Activated CD4-positive, alpha-beta T cell treated with anti-CD3 and anti-CD28 coated beads, Interleukin-2, amount 50 U/mL, for 48 hours (primary cell): ENCODE measurements at places on chromosomes 13 and 19.
A peak's percentile ranks its signal among the peaks of the same experiment; 100 is the strongest.

DNA sequence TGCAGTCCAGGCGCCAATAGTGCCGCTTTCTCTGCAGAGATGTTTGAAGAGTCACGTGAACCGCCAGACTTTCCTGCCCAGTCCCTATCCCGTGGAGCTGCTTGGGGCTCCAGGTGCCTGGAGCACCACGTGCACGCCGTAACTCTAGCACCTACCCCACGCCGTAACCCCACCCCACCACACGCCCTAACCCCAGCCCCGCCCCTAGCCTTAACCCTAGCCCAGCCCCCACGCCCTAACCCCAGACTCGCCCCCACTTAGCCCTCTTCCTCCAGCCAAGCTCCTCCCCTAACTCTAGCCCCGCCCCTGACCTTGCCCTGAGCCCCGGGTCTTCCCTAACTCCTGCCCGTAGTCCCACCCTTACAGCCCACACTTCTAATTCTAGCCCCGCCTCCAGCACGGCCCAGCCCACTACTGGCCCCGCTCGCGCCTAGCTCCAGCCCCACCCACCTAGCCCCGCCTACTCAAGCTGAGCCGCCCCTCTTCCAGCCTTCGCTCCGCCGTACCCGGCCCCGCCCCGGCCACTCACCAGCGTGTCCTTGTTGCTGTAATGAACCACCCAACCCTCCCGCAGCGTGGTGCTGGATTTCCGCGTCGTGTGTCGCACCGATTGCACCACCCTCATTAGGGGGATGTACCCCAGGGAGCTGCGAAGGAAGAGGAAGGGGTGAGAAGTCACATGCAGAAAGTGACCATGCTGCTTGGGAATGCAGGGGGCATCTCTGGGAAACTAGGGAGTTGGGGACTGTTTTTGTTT lies 19.5 kb downstream of the PRKD2 start:
- peak; percentile 30 for DNase-seq

DNA sequence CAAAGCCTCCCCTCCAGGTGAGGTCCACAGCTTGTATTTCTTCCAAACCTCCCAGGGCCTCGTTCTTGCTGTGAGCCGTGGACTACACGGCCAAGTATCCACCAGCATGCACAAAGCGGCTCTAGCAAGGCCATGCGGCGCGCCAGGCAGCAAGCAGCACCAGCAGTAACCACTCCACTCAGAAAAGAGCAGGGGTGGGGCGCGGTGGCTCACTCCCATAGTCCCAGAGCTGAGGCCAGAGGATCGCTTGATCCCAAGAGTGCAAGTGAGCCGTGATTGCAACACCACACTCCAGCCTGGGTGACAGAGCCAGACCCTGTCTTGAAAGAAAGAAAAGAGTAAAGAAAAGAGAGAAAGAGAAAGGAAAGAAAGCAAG lies 4.7 kb downstream of the CCDC8 start:
- DNase-seq, result no peak

DNA sequence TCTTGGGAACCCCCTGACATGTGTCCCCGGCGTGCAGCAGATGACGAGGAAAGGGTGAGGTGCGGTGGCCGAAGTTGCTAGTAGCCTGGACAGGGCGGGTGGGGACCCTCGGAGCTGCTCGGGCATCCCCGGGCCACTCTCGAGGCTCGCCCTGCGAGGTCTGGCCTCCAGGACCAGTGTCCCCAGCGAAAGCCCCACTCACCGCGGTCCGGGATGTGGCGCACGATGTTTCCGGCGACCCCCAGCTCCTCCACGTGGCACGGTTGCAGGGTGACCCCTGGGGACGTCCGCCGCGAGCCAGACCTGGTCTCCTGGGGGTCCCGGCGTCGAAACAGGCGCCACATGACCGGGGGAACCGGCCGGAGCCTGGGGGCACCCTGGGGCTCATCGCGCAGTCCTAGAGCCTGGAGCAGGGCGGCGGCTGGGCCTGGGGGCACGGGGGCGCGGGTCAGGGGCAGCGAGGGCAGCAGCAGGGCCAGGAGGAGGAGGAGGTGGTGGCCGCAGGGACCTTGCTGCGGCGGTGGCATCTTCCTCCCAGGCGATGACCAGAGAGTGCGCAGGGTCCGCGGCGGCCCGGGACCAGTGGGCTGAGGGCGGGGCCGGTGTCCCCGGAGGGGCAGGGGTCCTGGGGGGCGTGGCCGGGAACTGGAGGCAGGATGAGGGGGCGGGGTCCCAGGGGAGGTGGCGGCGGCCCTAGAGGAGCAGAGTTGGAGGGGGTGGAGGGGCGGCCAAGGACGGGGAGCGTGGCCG lies 26.0 kb downstream of the CERS1 start:
- no peak for DNase-seq

DNA sequence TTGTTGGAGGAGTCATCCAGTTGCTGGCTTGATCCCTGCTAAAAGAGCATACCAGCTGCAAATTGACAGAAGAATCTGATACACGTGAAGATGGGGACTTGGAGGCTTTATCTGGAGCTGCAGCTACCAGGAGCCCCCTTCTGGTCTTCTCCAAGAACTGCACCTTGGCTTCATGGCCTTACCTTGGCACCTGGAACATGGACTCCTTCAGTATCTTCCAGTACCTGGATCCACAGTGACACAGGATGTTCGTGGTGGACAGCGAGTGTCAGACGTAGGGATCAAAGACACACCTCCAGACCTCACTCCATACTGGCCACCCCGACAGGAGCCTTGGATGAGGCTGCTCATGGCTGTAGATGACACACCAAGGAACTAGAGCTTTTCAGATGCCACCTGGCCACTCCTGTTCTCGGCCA lies 9.9 kb upstream of the ACSBG2 start:
- peak; percentile 63 for DNase-seq

- no peak for DNase-seq
Measured at GRCh38 chr19:31408460-31409124, 59.4 kb upstream of the TSHZ3 start.

DNA sequence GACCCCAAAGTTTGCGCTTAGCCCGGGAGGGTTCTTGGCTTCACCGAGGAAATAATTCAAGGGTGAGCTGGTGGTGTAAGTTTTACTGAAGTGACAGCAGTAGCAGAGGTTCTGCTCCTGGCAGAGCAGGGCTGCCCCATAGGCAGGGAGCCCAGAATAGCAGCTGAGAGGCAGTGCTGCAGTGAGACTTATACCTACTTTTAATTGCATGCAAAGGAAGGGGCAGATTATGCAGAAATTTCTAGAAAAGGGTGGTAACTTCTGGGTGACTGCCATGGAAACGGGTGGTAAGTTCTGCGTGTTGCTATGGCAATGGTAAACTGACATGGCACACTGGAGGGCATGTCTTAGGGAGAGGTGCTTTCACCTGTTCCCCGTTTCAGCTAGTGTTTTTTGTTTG lies 17.5 kb upstream of the CAMSAP3 start:
- DNase-seq, result no peak

DNA sequence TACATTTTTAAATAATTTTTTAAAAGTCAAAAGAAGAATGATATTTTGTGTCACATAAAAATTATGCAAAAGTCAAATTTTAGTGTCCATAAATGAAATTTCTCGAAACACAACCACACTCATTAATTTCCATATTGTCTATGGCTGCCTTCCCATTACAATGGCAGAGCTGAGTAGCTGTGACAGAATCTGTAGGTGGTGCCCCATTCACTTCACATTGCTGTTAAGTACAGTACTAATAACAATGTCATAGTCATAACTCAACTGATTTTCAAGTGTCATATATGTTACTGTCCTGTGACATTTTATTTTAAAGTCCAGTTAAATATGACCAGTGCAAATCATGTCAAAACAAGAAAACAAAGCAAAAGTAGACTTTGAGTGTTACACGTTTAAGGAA lies 114.3 kb downstream of the SPRY2 start:
- DNase-seq, result no peak

GRCh38 chr13:19782049-19782726 lies 557 bp downstream of the PSPC1 start:
- peak; percentile 66 for DNase-seq

DNA sequence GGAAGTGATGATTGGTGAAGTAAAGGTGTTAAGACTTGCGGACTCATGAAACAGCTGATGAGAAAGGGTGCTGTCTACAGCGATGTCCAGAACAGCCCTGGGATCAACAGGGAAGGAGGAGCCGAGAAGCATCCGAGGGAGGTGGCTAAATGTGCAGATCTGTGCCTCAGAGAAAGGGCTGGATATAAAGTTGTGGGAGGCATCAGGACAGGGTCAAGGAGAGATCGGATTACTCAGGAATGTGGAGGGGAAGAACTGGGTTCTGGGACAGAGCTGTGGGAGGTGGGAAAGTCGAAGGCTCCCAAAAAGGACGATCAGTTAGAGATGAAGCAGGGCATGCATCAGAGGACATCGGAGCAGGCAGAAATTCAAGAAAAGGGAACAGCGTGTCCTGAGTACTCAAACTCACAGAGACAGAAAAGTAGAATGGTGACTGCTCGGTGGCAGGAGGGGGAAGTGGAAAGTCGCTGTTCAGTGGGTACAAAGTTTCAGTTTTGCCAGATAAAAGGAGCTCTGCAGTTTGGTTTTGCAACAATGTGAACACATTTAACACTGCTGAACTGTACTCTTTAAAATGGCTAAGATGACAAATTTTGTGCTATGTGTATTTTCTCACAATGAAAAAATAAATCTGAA lies 1.9 kb downstream of the SIGLEC14 start:
- DNase-seq, result no peak

GRCh38 chr19:31096062-31096830 lies 253.0 kb downstream of the TSHZ3 start:
- no peak for DNase-seq

DNA sequence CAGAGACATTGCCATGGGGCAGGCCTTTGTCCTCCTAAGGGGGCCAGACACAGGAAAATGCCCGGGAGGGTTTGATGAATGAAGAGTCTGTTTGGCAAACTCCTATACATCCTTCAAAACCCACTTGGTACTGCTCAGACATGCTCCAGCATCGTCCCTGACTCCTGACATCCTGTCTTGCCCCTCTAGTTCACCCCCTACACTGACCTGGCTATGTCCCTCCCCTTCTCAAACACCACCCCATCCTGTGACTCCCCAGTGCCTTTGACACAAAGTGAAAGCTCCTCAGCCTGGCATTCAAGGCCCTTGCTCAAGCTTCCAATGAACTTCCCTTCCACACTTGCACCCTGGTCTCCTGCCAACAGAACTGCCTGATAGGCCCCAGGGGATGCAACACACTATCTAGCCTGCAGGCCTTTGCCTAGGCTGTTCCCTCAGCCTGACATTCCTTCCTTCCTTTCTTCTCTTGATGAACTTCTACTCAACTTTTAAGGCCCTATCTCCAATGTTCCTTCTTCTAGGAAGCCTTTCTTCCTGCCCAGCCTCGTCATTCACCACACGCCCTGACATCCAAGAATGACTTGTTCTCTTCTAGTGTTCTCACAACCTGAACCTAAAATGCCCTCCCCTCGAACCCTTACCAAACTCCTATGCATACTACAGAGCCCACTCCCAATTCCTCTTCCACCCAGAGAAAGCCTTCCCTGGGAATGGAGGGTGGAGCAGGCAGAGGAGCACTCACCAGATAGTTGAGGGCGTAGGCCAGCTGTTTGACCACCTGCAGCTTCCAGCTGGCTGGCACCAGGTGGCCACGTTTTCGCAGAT lies 12.4 kb downstream of the JAK3 start:
- DNase-seq, result no peak

DNA sequence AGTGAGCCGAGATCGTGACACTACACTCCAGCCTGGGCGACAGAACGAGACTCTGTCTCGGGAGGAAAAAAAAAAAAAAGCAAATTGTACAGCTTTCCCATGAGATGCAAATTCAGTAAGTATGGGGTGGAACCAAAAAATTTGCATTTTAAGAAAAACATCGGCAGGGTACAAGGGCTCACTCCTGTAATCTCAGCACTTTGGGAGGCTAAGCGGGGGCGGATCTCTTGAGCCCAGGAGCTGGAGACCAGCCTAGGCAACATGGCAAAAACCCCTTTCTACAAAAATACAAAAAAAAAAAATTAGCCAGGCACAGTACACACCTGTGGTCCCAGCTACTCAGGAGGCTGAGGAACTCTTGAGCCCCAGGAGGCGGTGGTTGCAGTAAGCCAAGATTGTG lies 91.2 kb downstream of the ELF1 start:
- no peak for DNase-seq

DNA sequence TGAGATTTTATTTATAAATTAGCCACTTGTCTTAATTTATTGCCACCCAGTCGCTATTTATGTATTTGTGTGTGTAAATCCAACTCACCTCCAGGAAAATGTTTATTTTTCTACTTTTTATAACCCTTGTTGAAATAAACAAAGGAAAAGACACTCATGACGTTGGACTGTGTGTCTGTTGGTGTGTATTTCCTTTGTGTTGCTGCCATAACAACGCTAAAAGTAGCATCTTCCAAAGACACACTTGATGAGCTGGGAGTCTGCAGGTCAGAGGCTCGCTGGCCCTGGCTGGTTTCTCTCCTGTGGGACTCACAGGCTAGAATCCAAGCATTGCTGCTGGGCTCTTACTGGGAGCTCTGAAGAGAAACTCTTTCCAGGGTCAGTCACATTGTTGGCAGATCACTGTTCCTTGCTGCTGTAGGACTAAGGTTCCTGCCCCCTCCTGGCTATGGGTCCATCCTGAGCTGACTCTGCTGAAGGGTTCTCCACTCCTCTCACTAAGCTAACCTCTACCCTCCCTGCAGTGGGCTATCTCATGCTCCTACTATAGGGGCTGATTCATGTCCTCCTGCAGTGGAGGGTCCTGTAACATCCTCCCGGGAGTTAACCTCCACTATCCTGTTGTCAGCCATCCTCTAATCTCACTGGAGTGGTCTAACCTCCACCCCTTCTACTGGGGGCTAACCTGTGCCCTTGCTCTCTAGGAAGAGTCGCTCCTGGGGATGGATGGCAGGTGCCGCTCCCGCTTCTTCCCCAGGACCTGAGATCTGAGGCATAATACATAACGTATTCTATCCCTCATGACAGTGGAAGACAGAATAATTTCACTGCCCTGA lies 2.1 kb downstream of the IFNL2 start:
- no peak for DNase-seq

DNA sequence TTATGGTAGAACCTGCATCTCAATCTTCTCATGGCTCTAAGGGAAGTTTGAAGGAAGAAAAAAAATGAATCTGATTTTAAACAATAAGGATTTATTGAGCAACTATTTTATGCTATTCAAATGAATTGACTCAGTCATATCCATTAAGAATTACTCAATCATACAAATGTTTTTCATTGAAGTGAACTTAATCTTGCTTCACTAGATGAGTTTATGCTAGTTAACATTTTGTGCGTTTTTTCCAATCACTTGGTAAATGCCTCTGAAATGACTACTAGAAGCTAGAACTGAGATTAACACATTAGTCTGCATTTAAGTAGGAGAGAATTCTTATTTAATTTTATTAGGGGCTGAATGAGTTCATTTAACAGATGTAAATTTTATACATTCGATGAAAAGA lies 25.2 kb downstream of the RXFP2 start:
- DNase-seq, result no peak

DNA sequence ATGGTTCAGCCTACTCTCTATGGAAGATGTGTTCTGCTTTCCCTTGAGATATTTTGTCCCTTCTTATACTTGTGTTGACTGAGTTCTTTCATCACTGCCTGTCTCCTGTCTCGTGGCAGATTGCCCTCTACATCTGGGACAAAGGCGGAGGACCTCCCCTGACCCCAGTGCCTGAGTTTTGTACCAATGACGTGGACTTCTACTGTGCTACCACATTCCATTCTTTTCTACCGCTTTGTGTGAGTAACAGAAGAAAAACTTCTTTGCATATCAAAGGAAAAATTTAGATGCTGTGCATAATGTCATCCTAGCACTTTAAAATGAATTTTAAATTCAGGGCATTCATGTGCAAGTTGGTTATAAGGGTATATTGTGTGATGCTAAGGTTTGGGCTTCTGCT lies 74.6 kb downstream of the B3GLCT start:
- DNase-seq, result no peak
